ENCODE measurements at places on chromosomes 2 and 18.

DNA sequence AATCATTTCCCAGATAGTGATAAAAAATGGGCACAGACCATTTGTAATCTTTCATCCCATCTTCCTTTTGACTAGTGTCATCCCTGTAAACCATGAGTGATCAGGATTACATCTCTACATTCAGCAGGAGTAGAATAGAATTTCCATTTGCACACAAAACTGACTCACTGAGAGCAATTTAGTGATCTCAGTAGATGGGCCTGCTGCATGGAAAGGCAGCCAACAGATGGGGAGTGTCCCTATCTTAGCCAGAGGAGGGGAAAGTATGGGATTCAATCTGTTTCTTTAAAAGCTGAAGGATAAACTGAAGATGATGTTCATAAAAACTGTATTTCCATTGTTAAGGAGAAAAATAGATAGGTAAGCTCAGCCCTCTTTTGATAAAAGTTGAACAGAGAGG lies 441.7 kb downstream of the ZNF521 start:
- no peak for DNase-seq

DNA sequence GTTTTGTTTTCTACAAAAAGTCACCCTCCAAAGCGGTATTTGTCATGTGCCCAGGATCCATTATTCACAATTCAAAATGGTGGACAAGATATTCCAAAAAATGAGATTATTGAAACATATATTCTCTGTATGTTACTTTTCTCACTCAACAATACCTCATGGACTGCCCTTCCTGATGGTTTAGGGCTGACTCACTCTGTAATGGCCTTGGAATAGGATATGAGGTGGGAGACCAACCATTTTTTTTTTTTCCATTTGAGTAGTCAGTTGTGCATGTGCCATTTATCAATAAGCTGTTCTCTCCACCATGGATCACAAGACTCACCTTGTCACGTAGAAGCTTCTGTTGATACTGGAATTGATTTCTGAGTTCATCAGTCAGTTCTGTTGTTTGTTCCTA lies 64.5 kb downstream of the LYPD6 start:
- DNase-seq = no peak

GRCh38 chr2:47172156-47172921 lies 17.2 kb upstream of the STPG4 start:
- no peak for DNase-seq

DNA sequence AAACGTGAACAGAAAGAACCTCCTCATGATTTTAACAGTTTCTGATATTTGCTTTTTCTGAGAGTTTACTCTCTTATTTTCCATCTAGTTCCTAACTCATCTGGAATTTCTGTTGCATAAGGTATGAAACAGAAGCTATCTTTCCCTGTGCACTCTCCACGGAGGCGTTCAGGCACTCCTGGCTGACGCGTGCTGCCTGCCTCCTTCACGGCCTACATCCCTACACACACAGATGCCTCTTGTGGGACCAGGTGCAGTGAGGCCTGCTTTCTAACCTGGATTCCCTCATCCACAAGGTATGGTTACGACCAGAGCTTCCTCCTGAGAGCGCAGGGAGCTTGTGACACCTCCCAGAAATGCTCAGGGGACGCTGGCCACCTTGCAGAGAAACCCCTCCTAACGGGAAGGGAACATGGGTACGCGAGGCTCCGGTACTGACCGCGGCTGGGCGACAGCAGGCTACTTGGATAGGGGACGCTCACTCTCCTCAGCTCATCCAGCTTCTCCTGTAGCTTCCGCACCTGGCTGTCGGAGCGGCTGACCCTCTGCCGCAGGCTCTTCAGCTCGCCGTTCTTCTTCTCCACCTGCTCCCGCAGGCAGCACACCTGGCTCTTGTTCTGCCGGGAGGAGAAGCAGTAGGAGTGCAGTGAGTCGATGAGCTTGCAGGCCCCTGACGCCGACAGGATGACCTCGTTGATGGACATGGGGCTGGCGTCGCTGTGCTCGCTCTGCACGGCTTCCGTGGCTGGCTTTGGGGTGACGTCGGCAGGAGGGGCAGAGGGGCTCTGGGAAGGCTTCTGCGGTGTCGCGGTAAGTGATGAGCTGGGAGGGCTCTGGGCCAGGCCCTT lies 4.3 kb downstream of the THAP4 start:
- no peak for DNase-seq

DNA sequence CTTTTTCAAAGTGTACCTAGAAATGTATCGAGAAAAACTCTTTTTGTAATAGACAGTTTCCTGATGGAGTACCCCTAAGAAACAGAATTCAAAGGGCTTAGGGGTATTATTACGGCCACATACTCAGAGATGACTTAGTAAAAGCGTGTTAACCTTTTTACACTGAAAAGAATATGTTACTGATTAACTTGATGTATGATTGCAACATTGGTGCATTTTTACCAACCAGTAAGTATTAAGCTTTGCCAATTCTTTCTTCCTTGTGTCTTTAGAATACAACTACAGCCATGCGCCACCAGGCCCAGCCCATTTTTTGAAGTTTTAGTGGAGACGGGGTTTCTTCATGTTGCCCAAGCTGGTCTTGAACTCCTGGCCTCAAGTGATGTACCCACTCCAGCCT lies 1997.0 kb upstream of the LRRTM1 start:
- no peak for DNase-seq

DNA sequence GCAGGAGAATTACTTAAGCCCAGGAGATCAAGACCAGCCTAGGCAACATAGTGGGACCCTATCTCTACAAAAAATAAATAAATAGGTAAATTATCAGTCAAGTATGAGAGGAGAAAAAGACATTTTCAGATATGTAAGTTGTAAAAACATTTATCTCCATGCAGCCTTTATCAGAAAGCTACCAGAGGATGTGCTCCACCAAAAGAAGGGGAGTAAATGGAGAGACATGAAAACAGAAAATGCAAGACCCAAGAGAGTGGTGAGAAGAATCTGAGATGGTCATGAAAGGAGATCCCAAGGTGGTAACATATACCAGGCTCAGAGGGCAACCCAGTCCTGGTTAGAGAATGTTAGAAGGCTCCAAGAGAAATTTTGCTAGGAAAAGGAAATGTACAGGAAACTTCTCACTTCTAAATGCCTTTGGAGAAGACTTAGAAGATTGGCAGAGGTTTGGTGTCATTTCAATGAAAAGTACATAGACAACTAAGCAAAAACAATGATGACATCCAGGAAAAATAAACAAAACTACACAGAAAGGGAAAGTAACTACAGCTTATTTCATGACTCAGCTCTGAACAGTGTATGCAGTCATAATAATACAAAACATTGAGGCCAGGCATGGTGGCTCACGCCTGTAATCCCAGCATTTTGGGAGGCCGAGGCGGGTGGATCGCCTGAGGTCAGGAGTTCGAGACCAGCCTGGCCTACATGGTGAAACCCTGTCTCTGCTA lies 19.5 kb downstream of the CIB4 start:
- no peak for DNase-seq

GRCh38 chr2:8424997-8425900 lies 256.6 kb upstream of the ID2 start:
- no peak for DNase-seq

- DNase-seq = no peak
These were observed 57.8 kb upstream of the ST8SIA3 start for GRCh38 chr18:57294547-57294946.

DNA sequence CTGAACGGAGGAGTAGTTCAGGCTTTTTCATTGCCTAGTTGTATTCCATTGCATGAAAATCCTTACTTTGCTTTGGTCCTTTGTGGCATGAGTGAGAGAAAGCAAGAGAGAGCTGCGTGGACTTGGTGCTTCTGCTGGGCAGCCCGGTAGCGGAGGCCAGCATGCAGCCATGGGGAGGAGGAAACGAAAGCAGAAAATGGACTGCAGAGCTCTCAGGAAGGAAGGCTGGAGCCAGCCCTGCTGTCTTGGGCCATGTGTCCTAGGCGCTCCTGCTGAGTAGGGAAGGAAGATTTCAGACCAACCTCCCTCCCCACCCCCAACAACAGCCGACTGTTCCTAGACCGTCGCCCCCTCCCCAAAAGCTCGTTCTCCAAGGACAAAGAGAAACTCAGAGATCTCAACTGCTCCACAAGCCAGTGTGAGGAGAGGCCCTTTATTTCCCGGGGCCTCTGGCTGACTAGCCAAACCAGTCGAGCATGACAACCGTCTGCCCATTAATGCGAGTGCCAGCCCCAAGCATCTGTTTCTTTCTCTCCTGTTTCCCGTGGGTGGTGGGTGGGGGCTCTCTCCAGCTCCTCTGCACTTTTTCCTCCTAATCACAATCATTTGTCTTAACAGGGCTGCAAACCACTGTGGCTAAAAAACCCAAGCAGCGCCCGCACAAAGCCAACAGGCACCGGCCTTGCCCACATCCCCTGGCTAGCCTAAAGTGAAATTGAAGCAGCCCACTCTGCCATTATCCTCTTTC lies 66.8 kb upstream of the FZD7 start:
- peak; percentile 18 for DNase-seq

GRCh38 chr2:120456867-120457266 lies 110.9 kb downstream of the INHBB start:
- DNase-seq = no peak

DNA sequence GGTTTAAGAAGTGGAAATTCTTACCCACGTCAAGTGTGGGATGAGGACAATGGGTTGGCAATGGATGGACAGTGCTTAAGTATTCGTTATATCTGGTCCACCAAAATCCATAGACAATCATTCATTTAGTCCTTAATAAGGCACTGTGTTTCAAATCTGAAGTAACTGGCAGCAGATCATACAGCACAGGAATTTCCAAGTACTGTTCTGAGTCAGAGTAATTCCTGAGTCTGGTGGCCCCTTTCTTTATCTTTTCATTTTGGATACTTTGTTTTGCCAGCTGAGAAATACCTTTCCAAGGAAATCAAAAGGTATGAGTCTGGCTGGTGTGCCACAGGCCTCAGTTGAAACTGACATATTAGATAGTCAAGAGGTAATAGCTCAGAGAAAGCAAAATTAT lies 31.4 kb upstream of the CCDC102B start:
- no peak for DNase-seq

GRCh38 chr2:65371074-65371434 lies 61.3 kb downstream of the SPRED2 start:
- DNase-seq = no peak

GRCh38 chr2:160753960-160754359 lies 260.4 kb upstream of the RBMS1 start:
- no peak for DNase-seq

GRCh38 chr2:51003345-51004192 lies 28.4 kb downstream of the NRXN1 start:
- DNase-seq = no peak

DNA sequence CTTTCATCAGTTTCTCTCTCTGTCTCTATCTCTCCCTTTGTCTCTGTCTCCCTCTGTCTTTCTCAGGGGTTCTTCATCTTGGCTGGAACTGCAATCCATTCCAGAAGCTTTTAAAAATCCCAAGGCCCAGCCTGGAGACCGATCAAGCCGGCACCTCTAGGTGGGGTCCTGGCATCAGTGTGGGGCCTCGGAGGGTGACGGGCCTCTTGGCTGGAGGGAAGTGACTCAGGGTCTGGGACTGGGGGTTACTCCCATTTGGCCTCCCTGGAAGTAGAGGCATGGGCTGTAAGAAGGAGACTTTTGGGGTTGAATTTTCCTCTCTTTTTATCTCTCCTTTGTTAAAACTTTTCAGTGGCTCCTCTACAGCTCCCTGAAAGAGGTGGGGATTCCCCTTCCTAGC lies 52.8 kb upstream of the OTOF start:
- no peak for DNase-seq

DNA sequence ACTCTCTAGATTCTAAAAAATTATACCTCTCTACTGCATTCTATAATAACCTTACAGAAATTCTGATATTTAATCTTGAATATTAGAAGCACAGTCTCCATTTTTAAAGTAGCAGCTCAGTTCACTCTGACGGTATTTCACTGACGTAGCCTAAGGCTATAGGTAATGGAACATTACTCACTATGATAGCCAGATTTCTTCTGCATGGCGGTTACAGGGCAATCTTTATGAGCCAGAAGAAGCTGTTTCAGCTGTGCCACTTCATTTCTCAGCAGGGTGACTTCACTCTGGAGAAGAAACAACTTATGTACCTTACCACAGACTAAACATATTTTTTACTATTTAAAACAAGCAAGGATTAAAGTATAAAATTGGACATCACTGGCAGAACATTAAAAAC lies 75.3 kb upstream of the CHN1 start:
- DNase-seq = no peak

DNA sequence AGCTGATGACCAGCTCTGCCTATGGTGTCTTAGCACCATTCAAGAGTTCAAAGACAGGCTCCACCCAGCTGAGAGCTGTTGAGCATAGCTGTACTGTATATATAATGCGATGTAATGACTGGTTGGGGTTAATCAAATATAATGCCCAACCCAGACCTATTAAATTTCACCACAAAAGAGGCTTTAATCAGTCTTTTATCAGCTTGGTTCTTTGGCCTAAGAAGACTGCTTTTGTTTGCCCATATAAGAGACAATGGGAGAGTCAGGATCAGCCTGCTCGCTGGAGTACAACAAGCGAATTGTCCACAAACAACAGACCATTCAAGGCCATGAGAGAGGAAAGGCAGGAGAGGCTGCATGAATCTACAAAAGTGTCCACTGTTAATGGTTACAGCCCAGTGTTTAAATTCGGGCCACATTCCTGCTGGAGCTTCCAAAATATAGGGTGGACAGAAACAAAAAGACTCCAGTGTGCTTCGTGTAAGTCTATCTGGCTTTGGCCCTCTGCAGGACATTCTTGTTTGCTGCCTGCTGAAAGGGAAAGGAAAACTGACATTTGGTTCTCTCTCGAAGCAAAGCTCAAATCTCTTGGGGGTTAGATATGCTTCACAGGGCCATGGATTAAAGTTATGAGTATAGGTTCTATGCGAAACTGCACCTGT lies 299.0 kb upstream of the FBXO11 start:
- DNase-seq = no peak

- no peak for DNase-seq
These were observed 665.0 kb upstream of the FANCL start for GRCh38 chr2:58906081-58906645.

GRCh38 chr2:9565436-9566153 lies 10.0 kb upstream of the ADAM17 start:
- DNase-seq = no peak

DNA sequence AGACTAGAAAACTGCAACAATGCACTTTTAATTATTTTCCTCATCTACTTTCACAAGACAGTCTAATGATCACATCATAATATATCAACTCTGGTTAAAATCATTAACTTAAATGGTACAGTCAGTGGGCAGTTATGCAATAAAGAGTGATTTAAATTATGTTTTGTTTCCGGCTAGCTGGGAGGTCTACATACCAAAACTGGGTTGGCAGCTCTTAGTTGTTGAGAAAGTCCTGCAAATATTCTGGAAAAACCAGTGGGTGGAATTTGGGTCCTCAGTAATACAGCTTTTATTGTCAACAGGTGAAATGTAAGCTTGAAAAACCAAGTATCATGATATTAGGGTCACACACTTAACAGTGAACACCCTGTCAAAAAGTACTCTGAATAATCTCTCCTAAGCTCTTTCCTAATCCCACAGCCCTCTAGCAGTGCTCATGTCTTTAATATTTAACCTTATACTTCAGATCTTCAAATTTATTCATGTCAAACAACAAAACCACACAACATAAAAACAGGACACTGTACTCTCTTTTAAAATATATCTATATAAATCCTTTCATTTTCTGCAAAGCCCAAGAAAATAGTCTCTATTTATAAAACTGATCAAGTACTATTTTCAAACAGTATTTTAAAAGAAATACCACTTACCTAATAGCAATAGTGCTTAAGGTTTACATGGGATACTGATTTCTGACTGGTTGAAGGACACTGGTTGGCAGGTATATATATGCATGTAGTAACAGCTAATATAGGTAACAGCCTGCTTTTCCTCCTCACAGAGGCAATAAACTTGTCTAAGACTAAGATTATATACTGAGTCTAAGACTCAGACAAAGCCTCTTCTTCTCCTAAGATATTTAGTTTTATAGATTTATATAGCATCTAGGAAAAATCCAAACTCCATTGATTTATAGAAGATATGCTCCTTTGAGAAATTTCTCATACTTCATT lies 103.8 kb downstream of the GAREM1 start:
- DNase-seq = no peak
